ENCODE measurements at places on chromosomes 5 and 9.

- DNase-seq, result no peak
Observed at GRCh38 chr9:20499013-20499412, 123.3 kb downstream of the MLLT3 start.

DNA sequence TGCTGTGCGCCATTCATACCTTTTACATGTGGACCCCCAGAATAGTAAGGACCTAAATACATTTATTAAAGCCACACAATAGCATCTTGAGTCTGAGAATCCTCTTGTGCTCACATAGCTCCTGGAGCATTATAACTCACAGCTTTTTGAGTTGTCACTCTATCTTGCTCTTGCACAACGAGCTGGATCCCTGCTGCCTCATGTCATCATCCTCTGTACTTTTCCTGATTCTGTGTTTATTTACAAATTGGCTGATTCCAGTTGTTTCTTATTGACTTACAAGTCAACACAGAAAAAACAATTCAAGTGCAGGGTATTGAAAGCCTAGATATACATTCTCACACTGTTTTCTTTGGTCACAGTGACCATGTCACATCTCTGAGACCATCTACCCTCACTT lies 112.9 kb downstream of the SLC1A3 start:
- DNase-seq, result no peak

DNA sequence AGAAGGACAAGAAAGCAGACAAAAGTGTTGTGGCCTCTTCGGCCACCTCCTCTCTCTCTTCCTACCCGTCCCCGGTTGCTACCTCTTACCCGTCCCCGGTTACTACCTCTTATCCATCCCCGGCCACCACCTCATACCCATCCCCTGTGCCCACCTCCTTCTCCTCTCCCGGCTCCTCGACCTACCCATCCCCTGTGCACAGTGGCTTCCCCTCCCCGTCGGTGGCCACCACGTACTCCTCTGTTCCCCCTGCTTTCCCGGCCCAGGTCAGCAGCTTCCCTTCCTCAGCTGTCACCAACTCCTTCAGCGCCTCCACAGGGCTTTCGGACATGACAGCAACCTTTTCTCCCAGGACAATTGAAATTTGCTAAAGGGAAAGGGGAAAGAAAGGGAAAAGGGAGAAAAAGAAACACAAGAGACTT lies 2.4 kb downstream of the EGR1 start:
- no peak for DNase-seq

- no peak for DNase-seq
Observed at GRCh38 chr9:21677834-21678233, 124.6 kb upstream of the MTAP start.

DNA sequence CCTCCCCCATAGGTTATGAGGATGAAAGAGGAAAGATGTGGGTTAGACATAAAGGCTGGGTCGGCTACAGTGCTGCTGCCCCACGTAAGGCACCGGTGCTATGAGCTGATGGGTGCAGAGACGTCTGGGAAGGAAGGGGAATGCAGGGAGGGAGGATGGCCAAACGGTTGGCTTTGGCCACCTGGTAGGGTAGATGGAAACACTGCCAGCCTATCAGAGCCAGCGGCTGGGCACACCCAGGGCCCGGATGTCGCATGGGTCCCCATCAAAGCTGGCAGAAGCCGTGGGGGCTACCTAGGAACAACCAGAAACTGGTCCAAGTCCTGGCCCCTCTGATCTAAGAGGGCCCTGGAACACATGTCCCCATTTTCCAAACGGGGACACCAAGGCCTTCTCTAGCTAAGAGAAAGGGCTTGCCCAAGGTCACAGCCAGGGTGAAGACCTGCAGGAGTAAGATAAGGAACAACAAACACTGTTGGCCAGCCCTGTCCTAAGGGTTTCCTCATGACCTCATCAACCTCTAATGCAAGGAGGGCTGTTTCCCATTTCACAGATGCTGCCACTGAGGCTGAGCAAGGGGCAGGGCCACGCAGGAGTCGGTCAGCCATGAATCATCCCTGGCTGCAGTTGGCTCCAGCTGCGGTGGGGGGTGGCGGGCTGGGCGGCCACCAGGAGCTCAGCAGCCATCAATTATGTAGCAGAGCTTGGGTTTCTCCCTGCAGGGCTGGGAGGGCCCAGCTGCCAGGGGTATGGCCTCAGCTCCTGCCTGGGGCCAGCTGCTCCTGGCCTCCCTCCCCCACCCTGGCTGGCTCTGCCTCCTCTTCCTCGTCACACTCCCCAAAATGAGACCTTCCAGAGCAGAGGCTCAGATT lies 4.9 kb downstream of the SH3GLB2 start:
- DNase-seq, result no peak

DNA sequence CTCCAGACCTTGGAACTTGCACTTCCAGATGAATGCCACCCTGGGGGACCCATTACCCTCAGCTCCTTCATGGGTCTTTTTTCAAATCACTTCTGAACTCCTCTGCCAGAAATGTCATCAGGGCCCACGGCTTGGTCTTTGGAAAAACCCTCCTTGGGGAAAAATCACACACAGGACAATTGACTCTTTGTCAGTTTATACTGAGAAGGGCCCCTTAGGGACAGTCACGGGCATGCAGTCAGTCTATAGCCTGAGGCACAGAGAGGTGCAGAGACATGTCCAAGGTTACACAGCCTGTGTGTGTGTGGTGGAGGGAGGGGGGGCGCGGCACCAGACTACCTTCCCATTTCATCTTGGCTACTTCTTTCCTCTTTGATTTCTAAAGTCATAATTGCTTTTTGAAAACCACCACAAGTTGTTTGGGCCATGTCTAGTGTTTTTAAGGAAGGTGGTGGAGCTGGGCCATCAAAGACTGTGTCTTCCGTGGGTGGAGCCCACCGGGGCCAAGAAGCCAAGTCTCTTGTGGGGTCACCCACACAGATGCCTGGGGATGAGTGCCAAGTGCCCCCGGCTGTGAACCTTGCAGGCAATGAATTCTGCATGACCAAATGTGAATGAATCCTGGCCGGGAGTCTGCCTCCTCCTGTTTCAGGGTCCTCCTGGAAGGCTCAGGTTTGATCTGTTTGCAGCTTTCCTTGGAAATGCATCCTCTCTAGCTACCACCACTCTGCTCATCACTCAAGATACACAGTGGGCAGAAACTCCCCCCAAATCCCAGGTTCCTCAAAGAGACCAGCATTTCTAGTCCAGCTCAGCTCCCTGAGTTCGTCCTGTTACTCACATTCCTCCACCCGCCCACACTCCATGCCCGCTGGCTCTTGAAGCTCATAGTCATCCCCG lies 200.1 kb upstream of the TBC1D2 start:
- DNase-seq, result no peak

DNA sequence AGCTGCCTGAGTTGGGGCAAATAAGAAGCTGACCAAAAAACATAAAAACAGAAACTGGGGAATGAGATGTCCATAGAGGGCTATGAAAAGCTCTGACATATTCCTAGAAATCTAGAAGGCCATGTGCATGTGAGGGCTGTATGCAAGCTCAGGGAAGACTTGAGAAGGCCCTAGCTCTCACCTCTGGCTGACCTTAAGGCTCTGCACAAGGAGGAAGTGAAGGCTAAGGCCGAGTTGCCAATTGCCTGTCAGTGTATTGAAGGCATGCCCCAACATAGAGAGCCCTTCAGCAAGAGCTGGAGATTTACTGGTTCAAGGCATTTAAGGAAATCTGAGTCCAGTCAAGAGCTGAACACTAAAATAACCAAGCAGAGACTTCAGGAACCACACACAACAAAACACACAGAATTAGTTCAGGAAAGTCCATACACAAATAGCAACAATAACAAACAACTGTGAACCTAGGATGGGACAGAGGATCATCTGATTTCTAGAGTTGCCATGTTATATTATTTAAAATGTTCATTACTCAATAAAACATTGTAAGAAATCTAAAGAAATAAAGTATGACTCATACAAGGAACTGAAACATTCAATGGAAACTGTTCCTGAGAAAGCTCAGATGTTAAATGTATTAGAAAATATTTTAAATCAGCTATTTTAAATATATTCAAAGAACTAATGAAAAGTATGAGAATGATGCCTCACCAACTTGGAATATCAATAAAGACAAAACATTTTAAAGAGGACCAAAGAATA lies 161.8 kb downstream of the AUH start:
- no peak for DNase-seq

DNA sequence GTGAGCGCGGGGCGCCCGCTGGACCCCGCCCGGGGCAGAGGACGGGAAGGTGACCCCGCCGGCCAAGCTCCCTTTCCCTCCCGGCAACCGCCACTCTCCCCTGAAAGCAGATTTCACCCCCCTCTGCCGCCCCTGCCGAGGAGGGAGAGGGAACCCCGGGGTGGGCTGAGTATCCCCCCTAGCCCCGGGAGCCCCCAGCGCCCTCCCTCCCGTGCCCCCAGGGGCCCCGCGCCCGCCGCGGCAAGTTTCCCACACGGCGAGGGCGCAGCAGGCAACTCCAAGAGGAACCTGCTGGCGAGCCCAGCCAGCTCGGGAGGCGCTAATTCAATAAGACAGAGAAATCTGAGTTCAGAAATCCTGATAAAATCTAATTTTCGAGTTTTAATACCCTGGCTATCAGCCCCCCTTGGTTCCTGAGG lies 1.6 kb downstream of the NTNG2 start:
- no peak for DNase-seq

GRCh38 chr9:34125681-34126206 lies 754 bp downstream of the DCAF12 start:
- no peak for DNase-seq

DNA sequence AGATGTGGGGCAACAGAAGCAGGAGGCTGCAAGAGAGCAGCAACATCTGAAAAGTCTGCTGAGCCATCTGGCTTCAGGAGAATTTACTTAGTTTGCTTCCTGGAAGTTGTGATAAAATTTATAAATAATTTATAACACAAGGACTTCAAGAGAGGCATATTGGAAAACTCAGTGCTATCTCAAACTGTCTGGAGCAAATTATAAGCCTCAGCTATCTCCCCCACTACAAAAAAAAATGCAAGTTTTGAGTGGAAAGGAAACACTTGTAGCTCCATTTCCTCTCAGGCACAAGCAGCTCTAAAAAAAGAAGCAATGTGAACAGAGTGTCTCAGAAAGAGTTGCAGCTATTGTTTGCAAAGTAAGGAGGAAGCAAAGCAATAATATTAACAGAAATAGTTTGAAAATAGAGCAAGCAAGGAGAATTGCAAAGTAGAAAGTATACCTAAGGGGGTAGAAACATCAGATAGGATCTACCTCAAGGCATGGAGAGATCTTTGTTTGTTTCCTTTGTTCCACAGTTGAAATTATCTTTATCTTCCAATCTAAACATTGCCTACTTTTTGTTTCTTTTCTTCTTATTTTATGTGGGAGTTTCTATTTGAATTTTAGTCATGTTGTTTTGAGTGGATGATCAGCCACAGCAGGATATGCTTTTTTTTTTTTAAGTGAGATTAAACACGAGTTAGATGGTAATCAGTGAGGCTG lies 55.9 kb upstream of the IL6ST start:
- no peak for DNase-seq

DNA sequence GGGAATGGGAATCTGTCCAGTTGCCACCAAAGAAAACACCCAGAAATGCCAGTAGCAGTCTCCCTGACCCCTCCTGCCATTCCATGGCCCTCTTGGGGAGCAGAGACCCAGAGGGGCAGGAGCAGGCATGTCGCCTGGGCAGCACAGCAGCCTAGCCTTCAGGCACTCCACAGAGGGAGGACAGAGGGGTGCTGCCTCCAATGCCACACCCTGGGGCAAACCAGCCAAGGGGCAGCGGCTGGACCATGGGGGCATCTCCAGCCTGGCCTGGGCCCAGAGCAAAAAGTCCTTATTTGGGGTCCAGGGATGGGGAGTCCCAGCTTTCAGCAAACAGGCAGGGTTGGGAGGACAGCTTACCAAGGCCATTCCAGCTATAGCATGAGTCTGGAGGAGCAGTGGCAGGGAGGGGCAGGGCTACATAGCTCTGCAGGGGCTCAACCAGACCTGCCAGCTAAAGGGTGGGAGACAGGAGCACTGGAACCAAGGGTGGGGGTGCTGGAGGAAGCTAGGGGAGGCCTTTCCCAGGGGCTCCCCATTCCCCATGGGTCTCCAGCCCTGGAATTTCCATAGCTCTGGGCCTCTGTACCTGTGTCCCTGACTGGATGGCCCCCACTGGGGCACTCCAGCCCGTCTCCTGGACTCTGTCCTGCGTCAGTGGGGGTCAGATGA lies 6.7 kb downstream of the BRD3 start:
- no peak for DNase-seq

DNA sequence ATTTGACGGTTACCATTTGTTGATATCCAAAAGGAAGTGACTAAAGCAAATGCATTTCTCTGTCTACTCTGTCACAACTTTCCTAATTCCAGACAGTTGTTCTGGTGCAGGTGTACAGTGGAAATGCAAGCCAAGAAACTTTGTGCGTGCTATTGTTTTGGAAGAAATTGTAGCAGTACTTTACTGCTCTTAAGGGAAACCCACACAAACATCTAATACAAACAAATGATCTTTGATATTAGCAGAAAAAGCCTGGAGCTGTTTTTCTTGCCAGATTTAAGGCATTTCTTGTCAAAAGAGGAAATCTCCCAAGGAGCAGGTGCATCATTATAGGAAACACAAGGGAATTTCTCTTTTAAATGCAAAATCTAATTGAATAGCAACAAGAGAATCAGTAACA lies 2.0 kb downstream of the SNCAIP start:
- DNase-seq, result no peak

DNA sequence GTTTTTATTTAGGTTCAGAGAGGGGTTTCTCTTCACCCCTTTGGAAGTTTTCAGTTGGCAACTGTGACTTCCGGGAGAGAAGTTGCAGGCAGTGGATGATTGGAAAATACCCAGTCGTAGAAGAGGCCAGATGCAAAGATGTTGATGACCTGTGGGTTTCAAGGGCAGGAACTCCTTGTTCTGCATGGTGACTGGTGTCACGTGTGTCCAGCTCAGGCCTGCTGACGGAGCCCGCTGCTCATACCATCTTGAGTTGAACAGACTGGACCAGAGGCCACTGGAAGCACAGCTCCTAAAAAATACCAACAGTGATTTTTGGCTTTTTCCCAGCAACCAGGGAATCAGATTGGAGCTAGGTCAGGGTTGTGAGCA lies 243.9 kb upstream of the KLF4 start:
- peak; percentile 80 for DNase-seq

GRCh38 chr9:121169094-121169601 lies 32.5 kb downstream of the RAB14 start:
- DNase-seq, result no peak
